ENCODE measurements at places on chromosomes 16 and 17.

GRCh38 chr17:13590441-13590840 lies 11.3 kb downstream of the HS3ST3A1 start:
- DNase-seq, result no peak

GRCh38 chr16:66551788-66552285 lies 539 bp upstream of the CKLF start:
- DNase-seq, result no peak

- no peak for DNase-seq
Observed at GRCh38 chr16:56005958-56006357, 130.8 kb upstream of the CES5A start.

GRCh38 chr17:16462070-16462864 lies 29.7 kb downstream of the LRRC75A start:
- no peak for DNase-seq

GRCh38 chr16:22775220-22775922 lies 38.6 kb upstream of the HS3ST2 start:
- no peak for DNase-seq

Data from Panc1 (cell line).